ENCODE measurements at places on chromosomes 12 and 14.

- no peak overlapping the region for H3K27ac ChIP-seq
- no peak overlapping the region for H3K4me3 ChIP-seq
- H3K4me1 ChIP-seq = no peaks in the 10 kb centered on the region
- H3K36me3 ChIP-seq = no peaks in the 10 kb centered on the region
These were observed 233.1 kb downstream of the PTPRO start for GRCh38 chr12:15555446-15555845.

DNA sequence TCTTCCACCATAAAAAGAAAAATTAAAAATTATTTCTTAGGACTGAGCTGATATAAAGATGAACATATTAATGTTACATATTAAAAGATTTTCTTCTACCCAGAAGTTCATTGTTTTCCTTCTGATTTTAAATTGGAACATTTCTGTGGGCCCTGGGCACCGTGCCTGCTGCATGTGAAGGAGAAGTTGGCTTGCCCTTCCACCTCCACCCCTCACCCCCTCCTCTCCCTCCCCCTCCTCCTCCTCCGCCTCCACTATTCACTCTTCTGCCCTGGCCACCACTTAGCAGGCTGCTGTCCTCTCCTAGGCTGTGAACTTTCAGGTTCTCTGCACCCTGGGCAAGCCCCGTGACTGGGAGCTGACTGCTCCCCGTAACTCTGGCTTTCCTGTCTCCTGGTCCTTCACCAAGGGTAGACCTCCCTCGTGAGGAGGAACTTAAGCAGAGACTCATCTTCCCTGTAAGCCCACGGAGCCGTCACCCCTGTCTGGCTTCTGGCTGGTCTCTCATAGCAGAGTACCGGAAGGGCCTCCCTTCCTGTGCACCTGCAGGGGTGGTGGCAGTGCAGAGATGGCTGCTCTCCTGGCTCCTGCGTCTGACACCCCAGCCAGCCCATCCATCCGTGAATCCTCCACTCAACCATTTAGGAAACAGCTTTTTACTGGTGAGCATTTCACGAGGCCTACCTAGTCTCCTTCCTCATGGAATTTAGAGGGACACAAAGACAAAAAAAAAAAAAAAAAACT, 12.8 kb downstream of the TUNAR start:
- H3K36me3 ChIP-seq = no peaks in the 10 kb centered on the region
- H3K27me3 ChIP-seq = no peaks in the 10 kb centered on the region
- no peak overlapping the region for H3K27ac ChIP-seq
- H3K4me1 ChIP-seq = no peaks in the 10 kb centered on the region

DNA sequence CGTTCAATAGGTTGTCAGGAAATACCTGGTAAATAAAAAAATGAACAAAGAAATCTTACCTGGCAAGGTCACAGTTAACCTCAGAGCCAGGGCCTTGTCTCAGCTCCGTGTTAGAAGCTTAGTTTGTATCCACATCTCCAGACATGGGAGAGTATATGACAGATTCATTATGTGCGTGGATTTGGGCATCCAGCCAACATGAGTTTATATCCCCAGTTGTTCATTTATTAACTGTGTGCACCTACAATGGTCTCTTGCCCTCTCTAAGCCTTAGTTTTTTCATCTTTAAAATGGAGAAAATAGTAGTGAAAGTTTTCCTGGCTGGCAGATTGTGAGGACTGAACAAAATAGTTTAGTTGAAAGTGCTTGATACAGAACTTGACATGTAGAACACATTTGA, 437.8 kb downstream of the NPAS3 start:
- no peak for DNase-seq
- H3K4me1 ChIP-seq = no peaks in the 10 kb centered on the region
- no peaks in the 10 kb centered on the region for H3K27me3 ChIP-seq
- H3K36me3 ChIP-seq = no peaks in the 10 kb centered on the region

DNA sequence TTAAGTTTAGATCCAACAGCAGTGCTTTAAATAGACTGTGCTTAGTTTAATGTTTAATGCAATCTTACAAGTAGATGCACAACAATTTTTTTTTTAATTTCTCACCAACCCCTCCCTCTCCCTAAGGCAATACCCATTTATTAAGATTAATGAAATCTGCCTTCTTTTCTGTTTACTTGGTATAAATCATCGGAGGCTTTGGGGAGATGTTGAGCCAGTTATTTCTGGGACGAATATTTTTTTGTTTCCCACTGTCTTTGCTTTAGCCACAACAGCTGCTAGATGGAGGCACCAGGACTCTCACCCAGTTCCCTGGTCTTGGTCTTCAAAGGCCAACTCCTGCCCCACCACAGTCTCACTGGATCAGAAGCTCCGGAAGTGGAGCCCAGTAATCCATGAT, 113.4 kb downstream of the PLXNC1 start:
- H3K4me1 ChIP-seq = peaks cover 24% of the 10 kb centered on the region
- no peak for DNase-seq
- no peaks in the 10 kb centered on the region for H3K36me3 ChIP-seq
- H3K27ac ChIP-seq = no peak overlapping the region

GRCh38 chr12:4164559-4165558, 108.7 kb upstream of the CCND2 start:
- no peak for DNase-seq
- peaks cover 3% of the 10 kb centered on the region for H3K4me1 ChIP-seq
- no peaks in the 10 kb centered on the region for H3K36me3 ChIP-seq
- H3K27me3 ChIP-seq = no peaks in the 10 kb centered on the region
- H3K4me3 ChIP-seq = peak overlapping the region; percentile 37

GRCh38 chr14:51365241-51365965, 125.4 kb downstream of the TMX1 start:
- no peak for DNase-seq
- H3K4me1 ChIP-seq = peaks cover 2% of the 10 kb centered on the region
- H3K27ac ChIP-seq = no peak overlapping the region
- no peak overlapping the region for H3K4me3 ChIP-seq
- no peaks in the 10 kb centered on the region for H3K36me3 ChIP-seq
- H3K27me3 ChIP-seq = no peaks in the 10 kb centered on the region

- DNase-seq = no peak
- peak within 1 kb of the TSS; percentile 85 for H3K4me3 ChIP-seq
- no peaks in the 10 kb centered on the region for H3K27me3 ChIP-seq
- no peak within 1 kb of the TSS for H3K27ac ChIP-seq
- peaks cover 13% of the 10 kb centered on the region for H3K4me1 ChIP-seq
- H3K36me3 ChIP-seq = no peaks in the 10 kb centered on the region
These were observed at the start of gene CCDC88C for GRCh38 chr14:91417120-91417982. CCDC88C (minus strand) TSS chr14:91417820; CDS start chr14:91417690, 130 bp downstream.

DNA sequence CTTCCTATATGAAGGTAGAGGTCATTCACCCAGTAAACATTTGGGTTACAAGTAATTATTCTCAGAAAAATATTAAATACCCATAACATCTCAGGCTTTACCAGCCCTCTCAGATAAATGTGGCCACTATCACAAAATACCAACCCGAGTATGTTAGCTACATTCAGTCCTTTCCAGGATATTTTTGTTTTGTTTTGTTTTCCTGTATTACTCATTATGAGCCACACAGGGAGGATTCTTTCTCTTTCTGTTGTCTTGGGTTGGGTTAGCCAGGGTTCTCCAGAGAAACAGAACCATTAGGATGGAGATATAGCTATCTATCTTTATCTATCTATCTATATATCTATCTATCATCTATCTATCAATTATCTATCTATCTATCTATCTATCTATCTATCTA, 947.6 kb upstream of the MDGA2 start:
- no peak overlapping the region for H3K4me3 ChIP-seq
- H3K27ac ChIP-seq = no peak overlapping the region
- no peaks in the 10 kb centered on the region for H3K36me3 ChIP-seq
- no peaks in the 10 kb centered on the region for H3K4me1 ChIP-seq

- peaks cover 8% of the 10 kb centered on the region for H3K36me3 ChIP-seq
- DNase-seq = no peak
- H3K27me3 ChIP-seq = no peaks in the 10 kb centered on the region
- no peaks in the 10 kb centered on the region for H3K4me1 ChIP-seq
- no peak overlapping the region for H3K27ac ChIP-seq
- no peak overlapping the region for H3K4me3 ChIP-seq
These were observed 21.8 kb downstream of the SENP1 start for GRCh38 chr12:48084066-48084465.

GRCh38 chr12:946631-947030, 2.9 kb downstream of the RAD52 start:
- no peaks in the 10 kb centered on the region for H3K36me3 ChIP-seq
- DNase-seq = no peak
- H3K4me1 ChIP-seq = no peaks in the 10 kb centered on the region
- H3K27me3 ChIP-seq = no peaks in the 10 kb centered on the region

GRCh38 chr12:109726511-109727038, 12.9 kb downstream of the FAM222A start:
- no peaks in the 10 kb centered on the region for H3K36me3 ChIP-seq
- no peak overlapping the region for H3K4me3 ChIP-seq
- no peak overlapping the region for H3K27ac ChIP-seq
- no peaks in the 10 kb centered on the region for H3K27me3 ChIP-seq
- DNase-seq = no peak
